ENCODE measurements at places on chromosomes 4 and X.

DNA sequence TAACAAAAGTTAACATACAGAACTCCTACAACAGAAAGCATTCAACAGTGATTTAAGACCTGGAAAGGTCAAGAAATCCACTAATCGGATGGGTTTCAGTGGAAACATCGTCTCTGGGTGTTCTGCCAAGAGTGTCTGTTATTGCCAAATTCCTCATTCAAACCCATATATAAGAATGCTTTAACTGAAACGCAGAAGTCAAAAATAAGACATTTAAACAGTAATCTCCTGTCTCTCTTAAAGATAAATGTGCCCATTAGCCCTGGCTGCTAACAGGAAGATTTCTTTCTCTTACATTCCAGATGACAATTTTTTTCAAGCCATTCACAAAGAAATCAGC lies 31.5 kb downstream of the DCTD start:
- no peak for DNase-seq

DNA sequence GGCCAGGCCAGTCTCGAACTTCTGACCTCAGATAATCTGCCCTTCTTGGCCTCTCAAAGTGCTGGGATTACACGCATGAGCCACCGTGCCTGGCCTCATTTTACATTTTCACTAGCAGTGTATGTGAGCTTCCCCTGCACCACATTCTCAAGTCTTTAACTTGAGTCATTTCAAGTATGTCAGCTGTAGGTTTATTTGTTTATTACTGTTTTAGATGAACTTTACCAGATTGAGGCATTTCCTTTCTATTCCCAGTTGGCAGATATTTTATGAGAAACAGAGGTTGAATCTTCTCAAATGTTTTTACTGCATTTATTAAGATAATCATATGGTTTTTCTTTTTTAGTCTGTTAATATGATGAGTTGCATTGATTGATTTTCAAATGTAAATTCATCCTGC lies 114.6 kb upstream of the SH3RF1 start:
- DNase-seq: no peak

DNA sequence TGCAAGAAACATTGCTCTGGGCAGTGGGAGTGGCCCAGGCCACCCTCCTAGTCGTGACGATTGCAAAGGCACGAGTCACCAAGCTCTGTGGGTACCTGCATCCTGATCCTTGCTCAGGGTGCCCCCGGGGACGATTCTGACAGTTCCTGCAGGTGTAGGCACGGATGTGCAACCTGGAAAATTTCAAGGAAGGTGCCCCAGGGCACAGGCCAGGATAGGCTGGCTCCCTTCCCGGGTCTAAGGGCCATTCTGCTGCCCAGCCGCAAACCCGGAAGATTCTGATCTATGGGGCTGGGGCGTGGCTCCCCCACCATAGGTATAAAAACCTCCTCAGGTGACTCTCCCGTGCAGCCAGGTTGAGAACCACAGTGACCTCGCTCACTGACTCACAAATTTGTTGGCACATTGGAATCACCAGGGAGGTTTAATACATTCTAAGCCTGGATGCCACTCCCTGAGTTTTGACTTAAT lies 228.5 kb downstream of the PTTG2 start:
- DNase-seq: no peak

- DNase-seq: no peak
Measured at GRCh38 chr4:135050086-135050717, 848.6 kb upstream of the PABPC4L start.

DNA sequence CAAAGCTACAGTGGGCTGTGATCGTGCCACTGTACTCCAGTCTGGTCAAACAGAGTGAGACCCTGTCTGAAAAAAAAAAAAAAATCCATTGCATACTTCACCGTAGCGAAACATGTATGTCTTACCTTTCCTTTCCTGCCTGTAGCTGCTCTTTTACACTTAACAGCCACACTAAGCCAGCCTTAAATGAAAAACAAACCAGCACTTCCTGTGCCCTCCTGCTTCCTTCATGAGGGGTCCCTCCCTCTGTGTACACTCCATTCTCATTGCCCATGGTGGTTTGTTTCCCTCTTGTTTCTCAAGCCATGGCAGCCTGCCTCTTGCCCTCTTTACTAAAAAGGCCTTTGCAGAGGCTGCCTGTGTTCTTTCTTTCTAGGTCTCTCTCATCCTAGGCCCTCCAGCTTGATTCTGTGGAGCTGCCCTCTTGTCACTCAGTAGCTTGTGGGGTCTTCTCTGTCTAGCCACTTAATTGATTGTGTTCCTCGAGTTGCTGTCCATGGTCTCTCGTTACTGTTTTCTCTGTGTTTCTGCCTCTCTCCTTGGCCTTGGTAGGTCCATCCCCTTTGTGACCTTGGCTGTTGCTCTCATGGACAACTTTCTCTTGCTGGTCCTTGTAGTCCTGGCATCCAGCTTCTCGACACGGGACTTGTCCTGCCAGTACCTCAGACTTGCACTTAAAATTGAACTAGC lies 52.1 kb upstream of the MSANTD1 start:
- no peak for DNase-seq

DNA sequence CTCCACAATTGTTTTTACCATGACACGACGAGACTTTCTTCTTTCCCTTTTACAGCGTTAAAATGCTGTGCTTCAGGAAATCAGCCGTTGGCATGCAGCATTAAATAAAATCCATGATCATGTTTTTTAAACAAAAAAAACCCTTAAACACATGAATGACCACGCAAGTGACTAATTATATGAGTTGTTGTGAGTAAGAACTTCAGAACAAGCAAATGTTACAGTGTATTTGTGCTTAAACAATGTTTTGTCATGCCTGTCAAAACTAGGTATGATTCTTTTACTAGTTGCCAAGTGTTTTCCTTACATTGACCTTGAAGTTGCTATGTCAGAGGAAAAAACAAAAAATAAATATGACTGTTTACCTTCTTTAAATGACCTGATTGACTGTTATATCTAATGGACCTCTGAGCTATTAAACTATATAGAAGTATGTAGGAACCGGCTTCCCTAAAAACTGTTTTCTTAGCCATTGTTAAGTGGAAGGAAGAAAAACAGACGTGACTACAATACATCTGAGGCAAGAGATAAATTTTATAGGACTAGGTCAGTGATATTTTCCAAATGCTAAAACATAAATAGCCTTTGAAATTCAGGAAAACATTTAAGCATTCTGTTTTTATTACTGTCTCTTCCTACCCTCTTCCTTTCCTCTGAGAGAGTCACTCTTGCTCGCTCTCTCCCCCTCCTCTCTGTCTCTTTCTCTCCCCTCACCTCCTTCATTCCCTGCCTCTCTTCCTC lies 197.1 kb downstream of the PALLD start:
- no peak for DNase-seq

- no peak for DNase-seq
Measured at GRCh38 chr4:53771326-53771725, 180.0 kb upstream of the LNX1 start.

- DNase-seq: no peak
Measured at GRCh38 chrX:120727452-120727851, 97.6 kb upstream of the C1GALT1C1 start.

DNA sequence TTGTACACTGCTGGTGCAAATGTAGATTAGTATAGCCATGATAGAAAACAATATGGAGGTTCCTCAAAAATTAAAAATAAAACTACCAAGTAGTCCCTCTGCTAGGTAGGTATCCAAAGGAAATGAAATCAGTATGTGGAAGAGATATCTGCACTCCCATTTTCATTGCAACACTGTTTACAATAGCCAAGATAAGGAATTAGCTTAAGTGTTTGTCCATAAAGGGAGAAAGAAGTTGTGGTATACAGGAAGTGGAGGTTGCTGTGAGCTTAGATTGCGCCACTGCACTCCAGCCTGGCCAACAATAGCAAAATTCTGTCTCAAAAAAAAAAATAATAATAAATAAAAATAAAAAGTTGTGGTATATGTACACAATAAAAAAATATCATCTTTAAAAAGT lies 325.0 kb upstream of the EMCN start:
- DNase-seq: no peak

DNA sequence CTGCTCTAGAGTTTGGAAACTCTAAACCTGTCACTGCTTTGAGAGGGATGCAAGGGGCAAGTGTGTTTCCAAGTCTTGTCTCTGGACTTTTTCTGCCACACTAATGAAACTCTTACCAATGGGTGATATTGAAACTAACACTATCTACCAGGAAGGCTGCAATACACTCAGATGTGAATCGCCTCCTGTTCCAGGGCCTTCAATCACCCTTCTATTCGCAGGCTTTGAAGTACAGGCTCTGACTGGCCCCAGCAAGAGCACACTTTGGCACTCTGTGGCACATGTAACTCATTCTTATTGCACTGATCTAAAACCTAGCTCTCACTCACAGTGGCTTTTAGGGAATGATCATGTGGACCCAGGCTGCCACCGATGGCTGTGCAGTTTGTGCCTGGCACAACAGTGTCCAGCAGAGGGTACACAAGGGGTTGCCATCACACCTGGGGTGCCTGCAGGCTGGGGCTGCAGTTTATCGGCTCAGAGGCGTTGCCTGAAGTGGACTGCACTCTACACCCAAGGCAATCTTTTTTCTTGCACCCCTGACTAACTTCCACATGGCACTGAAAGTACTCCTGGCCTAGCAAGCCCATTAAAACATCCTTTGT lies 210.8 kb downstream of the MGST2 start:
- DNase-seq: no peak

DNA sequence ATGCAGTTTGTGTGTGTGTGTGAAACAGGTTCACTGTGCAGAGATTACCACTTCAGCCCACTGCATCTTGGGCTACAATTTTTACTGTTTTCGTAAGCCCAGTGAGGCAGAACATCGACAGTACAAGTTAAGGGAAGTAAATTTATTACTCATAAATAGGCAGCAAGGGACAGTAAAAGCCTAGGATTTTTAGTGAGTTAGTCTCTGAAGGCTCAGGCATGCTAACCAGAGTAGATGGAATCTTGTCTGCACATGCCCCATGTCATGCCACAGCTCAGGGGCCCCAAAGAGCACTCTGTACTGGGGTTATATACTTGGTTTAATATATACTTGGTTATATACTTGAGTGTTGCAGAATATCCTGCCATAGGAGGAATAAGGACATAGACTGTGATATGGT lies 825.7 kb downstream of the TECRL start:
- DNase-seq: no peak

GRCh38 chrX:127030016-127030748 lies 210.7 kb downstream of the PRR32 start:
- DNase-seq: no peak

DNA sequence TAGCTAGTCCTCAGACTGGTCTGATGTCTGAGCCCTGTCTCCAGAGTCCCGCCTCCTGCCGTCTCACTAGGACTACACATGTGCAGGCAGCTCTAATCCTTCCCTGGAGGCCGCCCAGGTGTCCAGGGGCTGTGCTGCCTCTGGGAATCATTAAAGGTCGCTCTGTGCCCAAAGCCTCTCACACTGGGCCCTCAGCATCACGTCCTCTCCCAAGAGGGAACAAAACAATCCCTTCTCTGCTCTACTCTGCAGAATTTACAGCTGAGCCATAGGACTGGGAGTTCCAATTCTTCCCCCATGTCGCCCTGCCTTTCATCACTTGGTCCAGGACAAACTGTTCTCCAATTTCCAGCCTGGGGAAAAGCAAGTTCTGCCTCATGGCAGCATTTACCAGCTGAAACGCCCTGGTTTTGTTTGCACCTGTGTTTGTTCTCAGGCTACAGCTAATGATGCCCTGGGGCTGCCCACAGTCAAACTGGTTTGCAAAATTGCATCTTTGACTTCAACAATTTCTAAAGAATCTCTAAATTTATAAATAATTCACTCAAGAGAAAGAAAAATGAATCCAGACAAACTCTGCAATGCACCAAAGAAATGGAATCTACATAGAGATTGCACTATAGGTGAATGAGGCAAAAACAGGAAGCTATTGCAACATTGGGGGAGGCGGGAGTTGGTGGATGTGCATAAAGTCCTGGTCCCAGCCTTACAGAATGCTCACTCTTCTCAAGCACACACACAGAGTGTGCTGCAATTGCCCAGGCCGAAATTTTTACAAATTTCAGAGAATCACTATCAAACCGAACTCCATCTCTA lies 7.2 kb upstream of the MRFAP1 start:
- no peak for DNase-seq

DNA sequence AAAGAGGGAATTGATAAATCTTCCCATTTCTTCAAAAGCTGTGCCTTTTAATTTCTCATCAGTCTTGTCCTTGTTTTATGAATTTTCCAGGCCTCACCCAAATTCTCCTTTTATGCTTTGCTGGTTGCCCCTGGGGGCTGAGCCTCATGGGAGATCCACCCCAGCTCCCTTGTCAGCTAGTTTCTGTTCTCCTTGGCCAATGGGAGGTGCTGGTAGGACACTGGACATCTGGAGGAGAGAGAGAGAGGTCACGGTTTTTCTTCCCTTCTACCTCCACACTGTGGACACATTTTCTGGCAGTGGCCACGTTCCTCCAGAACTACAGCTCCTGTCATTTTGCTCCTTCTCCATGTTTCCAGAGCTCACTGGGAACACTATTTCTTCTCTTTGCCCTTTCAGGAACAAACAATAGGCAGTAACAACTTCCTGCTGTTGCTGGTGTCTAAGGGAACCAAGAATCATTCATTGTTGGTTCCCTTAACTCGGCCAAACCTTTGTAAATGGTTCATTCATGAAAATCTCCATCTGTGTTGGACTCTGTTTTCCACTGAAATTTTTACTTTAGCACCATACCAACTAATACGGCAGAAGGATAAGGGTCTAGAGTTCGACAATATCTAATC lies 334.5 kb downstream of the GPAT3 start:
- DNase-seq: no peak

DNA sequence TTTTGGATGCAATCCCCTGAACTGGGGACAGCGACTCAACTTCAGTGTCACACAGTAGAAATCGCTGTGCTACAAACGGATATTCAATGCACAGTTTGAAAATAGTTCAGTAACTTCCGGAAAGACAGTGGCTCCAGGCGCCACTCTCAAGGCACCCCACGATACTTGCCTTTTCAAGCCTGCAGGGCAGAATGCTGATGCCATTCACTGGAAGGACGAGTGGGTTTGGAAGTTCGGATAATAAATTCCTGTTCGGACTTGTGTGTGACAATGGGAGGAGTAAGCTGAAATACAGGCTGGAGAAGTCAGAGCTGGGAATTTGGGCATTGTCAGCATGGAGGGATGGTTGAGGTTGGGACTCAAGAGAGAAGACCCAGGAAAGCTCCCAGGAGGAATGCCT lies 64.3 kb upstream of the HELT start:
- DNase-seq: no peak

GRCh38 chr4:54255881-54256280 lies 26.8 kb downstream of the PDGFRA start:
- no peak for DNase-seq

Data from retinal pigment epithelial cell (primary cell).